ENCODE measurements at places on chromosomes 13 and 19. TPM values are rescaled to one million over a fixed set of nuclear protein-coding genes. Genes with fewer than 3 reads are reported as not detected.

The TNFRSF19 gene
- 0.29 TPM for total RNA-seq

The ELSPBP1 gene
- total RNA-seq, result not detected

The MAST1 gene
- 0.13 TPM for total RNA-seq

The MRPS12 gene
- 49.3 TPM for total RNA-seq

DNA sequence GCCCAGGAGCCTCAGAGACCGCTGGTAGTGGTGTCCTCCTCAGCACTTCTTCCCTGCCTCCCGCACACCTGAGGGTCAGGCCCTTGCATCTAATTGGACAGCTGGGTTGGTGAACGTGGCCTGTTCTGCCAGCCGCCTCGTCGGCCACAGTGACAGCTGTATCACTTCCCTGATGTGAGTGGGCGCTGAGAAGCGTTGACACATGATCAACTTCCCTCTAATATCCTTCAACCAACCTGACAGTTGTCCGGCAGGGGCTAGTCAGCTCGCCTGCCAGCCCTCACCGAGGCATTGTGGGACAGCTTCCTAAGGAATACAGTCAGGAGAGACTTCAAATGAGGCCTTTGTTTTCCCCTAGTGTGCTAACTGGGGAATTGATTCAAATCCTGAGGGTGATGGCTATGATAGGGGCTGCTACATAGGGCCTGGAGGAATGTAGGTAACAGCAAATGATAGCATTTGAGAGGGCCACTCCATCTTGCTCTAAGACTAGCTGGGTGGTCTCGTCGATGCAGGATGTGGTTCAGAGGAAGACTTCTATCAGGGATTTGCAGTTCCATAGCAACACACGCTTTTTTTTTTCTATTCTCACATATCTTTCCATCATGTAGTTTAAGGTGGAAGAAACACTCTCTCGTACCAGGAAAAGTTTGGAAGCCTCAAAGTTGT, 230.8 kb downstream of the TSHZ3 start:
- no peak overlapping the region for H3K27ac ChIP-seq
- no peaks in the 10 kb centered on the region for H3K36me3 ChIP-seq
- no peak overlapping the region for H3K4me3 ChIP-seq

GRCh38 chr13:109869312-109870237, 83.2 kb upstream of the IRS2 start:
- no peaks in the 10 kb centered on the region for H3K27me3 ChIP-seq
- no peak overlapping the region for H3K4me3 ChIP-seq
- no peaks in the 10 kb centered on the region for H3K4me1 ChIP-seq
- H3K27ac ChIP-seq, result no peak overlapping the region
- peak; percentile 7 for DNase-seq
